ENCODE measurements at places on chromosomes 1 and 21. TPM values are rescaled to one million over a fixed set of nuclear protein-coding genes. Genes with fewer than 3 reads are reported as not detected.

- peak overlapping the region; percentile 7 for H3K27ac ChIP-seq
- H3K4me3 ChIP-seq, result peak overlapping the region; percentile 86
- H3K4me1 ChIP-seq, result peaks cover 45% of the 10 kb centered on the region
- DNase-seq, result no peak
Measured at GRCh38 chr1:39573097-39573465, 3.5 kb downstream of the PABPC4 start.

DNA sequence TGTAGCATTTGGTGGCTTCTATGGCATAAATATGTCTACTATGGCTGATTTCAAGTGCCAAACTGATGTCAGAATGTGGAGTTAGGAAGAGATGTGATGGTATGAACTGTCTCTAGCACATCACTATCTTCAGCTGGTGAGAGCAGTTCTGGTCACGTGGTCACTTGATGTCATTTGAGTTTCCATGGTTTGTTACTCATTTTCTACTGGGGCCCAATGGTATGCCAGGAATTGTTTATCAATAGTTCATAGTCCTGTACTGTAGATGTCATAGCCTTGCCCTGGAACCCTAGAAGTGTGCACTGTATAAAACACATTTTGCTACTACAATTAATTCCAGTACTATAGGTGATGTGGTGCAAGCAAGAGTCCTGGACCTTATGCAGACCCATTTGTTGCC lies 153.7 kb downstream of the PDE4B start:
- H3K27ac ChIP-seq, result no peak overlapping the region
- no peak for DNase-seq
- no peaks in the 10 kb centered on the region for H3K36me3 ChIP-seq
- H3K4me3 ChIP-seq, result no peak overlapping the region
- H3K27me3 ChIP-seq, result peaks cover 13% of the 10 kb centered on the region
- no peaks in the 10 kb centered on the region for H3K4me1 ChIP-seq

The HRNR gene
- total RNA-seq, result not detected

DNA sequence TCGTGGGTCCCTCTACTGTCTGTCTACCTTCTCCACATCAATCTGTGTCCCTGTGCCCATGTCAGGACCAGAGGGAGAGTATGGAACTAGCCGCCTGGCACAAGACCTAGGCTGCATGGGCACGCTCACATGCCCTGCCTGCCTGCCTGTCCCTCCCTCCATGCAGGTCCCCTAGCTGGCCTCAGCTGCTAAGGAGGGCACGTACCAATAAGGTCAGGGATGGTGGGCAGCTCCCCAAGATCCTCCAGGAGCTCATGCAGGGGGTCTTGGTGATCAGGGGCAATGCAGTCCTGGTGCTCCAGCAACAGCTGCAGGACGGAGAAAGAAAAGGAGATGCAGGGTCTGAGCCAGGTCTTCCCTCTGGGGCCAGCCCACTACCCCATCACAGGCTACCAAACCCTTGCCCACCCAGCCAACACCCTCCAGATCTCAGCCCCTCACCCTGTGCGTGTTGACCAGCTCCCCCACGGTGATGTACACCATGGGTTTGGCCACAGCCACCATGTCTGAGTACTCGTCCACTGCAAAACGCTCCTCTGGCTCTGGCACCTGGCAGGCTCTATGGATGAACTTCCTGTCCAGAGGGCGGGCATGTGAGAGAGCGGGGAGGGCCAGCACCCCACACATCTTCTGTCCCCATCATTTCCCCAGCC lies 33.1 kb upstream of the MEF2D start:
- H3K36me3 ChIP-seq, result peaks cover 28% of the 10 kb centered on the region
- H3K4me1 ChIP-seq, result no peaks in the 10 kb centered on the region
- no peak overlapping the region for H3K4me3 ChIP-seq
- DNase-seq, result no peak
- no peaks in the 10 kb centered on the region for H3K27me3 ChIP-seq

- H3K4me1 ChIP-seq, result peaks cover 9% of the 10 kb centered on the region
- no peak for DNase-seq
- no peaks in the 10 kb centered on the region for H3K27me3 ChIP-seq
- no peak overlapping the region for H3K27ac ChIP-seq
Measured at GRCh38 chr1:88943241-88943640, 49.2 kb downstream of the KYAT3 start.

DNA sequence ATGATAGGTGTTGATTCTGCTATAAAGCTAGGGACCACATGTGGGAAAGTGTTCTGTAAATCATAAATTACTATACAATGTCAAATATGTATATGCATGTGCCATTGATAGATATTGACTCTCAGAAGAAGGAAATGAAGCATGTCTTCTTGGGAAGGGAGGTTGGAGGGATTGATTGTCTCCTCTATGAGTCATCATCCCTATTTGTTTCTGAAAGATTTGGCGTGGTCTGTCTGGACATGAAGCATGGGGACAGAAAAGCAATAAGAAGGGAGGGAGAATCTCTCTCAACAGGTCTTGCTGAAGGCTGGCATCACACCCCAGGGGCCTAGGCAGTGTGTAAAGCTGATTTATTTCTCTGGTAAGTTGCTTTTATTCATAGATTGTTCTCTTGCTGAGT lies 98.0 kb upstream of the KCNJ6 start:
- no peak for DNase-seq
- H3K27ac ChIP-seq, result no peak overlapping the region
- peaks cover 75% of the 10 kb centered on the region for H3K27me3 ChIP-seq

DNA sequence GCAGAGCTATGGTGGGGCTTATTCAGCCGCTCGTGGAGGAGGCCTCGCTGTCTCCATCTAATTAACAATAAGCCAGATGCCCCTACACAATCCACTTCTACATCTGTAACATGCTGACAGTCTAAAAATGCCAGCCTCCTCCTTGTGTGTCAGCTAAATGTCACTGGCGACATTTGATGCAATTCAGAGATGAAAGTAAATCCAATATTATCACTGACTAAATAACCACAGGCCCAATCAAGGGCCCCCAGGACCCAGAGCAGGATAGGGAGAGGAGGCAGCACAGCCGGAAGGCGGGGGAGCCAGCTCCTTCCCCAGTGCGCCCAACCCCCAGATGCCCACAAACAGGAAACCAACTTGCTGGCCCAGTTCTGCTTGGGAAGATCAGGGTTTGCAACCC lies 76.6 kb downstream of the DMRTA2 start:
- H3K4me1 ChIP-seq, result no peaks in the 10 kb centered on the region
- no peak overlapping the region for H3K4me3 ChIP-seq
- H3K27ac ChIP-seq, result no peak overlapping the region
- peaks cover 100% of the 10 kb centered on the region for H3K27me3 ChIP-seq
- DNase-seq, result no peak
- H3K36me3 ChIP-seq, result no peaks in the 10 kb centered on the region

DNA sequence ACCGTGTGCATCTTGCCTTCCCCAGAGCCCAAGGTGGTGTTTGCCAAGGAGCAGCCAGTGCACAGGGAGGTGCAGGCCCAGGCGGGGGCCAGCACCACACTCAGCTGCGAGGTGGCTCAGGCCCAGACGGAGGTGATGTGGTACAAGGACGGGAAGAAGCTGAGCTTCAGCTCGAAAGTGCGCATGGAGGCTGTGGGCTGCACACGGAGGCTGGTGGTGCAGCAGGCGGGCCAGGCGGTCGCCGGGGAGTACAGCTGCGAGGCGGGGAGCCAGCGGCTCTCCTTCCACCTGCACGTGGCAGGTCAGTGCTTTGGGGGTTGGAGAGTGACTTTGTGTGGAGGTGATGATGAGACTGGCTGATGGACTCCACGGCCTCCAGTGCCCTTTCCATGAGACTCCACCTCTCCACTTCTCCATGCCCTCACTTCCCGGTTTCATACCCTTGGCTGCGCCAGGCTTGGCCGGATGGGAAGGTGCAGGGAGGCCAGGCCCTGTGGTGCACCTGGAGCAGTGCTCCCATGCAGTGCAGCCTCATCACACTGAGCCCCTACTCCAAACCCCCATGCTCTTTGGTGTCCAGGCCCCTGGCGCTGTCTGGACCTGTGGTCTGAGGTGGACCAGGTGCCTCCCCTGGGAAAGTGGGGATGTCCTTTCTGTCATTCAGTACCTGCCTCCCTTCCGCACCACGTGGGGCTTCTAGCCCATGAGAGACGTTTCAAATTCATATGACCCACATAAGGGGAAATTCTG lies 49.0 kb downstream of the OBSCN start:
- no peak for DNase-seq
- no peaks in the 10 kb centered on the region for H3K4me1 ChIP-seq
- H3K27me3 ChIP-seq, result no peaks in the 10 kb centered on the region
- H3K36me3 ChIP-seq, result no peaks in the 10 kb centered on the region
- no peak overlapping the region for H3K4me3 ChIP-seq

GRCh38 chr1:72137656-72138055 lies 144.7 kb downstream of the NEGR1 start:
- H3K27ac ChIP-seq, result no peak overlapping the region
- H3K4me1 ChIP-seq, result peaks cover 7% of the 10 kb centered on the region
- DNase-seq, result no peak
- no peaks in the 10 kb centered on the region for H3K27me3 ChIP-seq

The SLC9C2 gene
- not detected for total RNA-seq

- H3K4me3 ChIP-seq, result no peak overlapping the region
- no peaks in the 10 kb centered on the region for H3K36me3 ChIP-seq
- no peaks in the 10 kb centered on the region for H3K4me1 ChIP-seq
- no peak overlapping the region for H3K27ac ChIP-seq
- H3K27me3 ChIP-seq, result peaks cover 79% of the 10 kb centered on the region
Measured at GRCh38 chr1:165365341-165365740, 8.8 kb upstream of the LMX1A start.

DNA sequence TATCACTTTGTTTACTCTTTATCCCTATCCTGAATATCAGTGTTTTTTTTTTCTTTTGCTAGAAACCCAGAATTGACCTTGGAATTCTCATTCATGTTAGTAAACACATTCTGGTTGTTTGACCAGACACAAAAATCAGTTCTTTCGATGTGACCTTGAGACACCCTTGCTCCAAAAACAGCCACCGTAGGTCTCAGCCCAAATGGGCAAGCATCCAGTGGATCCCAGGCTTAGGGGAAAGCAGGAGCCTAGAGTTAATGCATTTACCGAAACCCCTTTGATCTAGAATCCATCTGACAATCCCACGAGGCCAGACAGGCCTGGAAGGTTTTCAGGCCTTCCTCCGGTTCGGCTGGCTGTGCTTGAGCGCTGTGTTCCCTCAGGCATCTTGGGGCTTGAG lies 47.6 kb downstream of the IRF2BP2 start:
- no peaks in the 10 kb centered on the region for H3K27me3 ChIP-seq
- H3K27ac ChIP-seq, result no peak overlapping the region
- no peak for DNase-seq
- peaks cover 4% of the 10 kb centered on the region for H3K36me3 ChIP-seq
- no peak overlapping the region for H3K4me3 ChIP-seq

The PLA2G2A gene
- not detected for total RNA-seq

DNA sequence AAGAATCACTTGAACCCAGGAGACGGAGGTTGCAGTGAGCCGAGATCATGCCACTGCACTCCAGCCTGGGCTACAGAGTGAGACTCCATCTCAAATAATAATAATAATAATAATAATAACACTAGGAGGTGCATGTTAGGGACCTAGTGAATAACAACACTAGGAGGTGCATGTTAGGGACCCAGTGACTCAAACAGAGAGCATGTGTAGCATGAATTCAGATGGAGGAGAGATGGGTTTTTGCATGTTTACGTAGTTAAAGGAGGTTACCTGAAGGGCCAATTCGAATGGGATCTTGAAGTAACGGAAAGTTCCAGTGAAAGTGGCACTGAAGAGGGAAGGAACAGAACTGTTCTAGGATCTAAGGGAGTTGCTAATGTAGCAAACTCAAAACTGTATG lies 7.1 kb upstream of the KCNK1 start:
- H3K36me3 ChIP-seq, result no peaks in the 10 kb centered on the region
- peaks cover 19% of the 10 kb centered on the region for H3K4me1 ChIP-seq
- H3K27ac ChIP-seq, result peak overlapping the region; percentile 25
- no peak overlapping the region for H3K4me3 ChIP-seq
- H3K27me3 ChIP-seq, result no peaks in the 10 kb centered on the region

- H3K4me3 ChIP-seq, result no peak overlapping the region
- H3K36me3 ChIP-seq, result peaks cover 5% of the 10 kb centered on the region
- no peak for DNase-seq
- H3K4me1 ChIP-seq, result peaks cover 12% of the 10 kb centered on the region
- peaks cover 40% of the 10 kb centered on the region for H3K27me3 ChIP-seq
Measured at GRCh38 chr1:156154317-156154749, 948 bp downstream of the SEMA4A start.

The PGLYRP3 gene
- not detected for total RNA-seq

- no peak overlapping the region for H3K4me3 ChIP-seq
- no peaks in the 10 kb centered on the region for H3K4me1 ChIP-seq
- no peaks in the 10 kb centered on the region for H3K36me3 ChIP-seq
- DNase-seq, result no peak
- H3K27me3 ChIP-seq, result peaks cover 32% of the 10 kb centered on the region
- H3K27ac ChIP-seq, result no peak overlapping the region
Measured at GRCh38 chr1:22689505-22689904, 21.1 kb upstream of the EPHB2 start.

The EFNA3 gene
- total RNA-seq, result 1.7 TPM

The NBPF6 gene
- total RNA-seq, result not detected

- DNase-seq, result no peak
- H3K4me3 ChIP-seq, result no peak overlapping the region
- H3K27ac ChIP-seq, result no peak overlapping the region
- no peaks in the 10 kb centered on the region for H3K27me3 ChIP-seq
Measured at GRCh38 chr1:76176000-76176399, 101.5 kb downstream of the ST6GALNAC3 start.

GRCh38 chr1:55287723-55288122 lies 72.6 kb upstream of the USP24 start:
- H3K27ac ChIP-seq, result no peak overlapping the region

The ALX3 gene
- not detected for total RNA-seq

The TRIM45 gene
- 4.3 TPM for total RNA-seq

- no peak overlapping the region for H3K4me3 ChIP-seq
- peaks cover 15% of the 10 kb centered on the region for H3K27me3 ChIP-seq
- peaks cover 10% of the 10 kb centered on the region for H3K36me3 ChIP-seq
- peaks cover 28% of the 10 kb centered on the region for H3K4me1 ChIP-seq
- no peak for DNase-seq
Measured at GRCh38 chr1:23566304-23566703, 7.0 kb upstream of the ID3 start.

The LEFTY1 gene
- total RNA-seq, result not detected

DNA sequence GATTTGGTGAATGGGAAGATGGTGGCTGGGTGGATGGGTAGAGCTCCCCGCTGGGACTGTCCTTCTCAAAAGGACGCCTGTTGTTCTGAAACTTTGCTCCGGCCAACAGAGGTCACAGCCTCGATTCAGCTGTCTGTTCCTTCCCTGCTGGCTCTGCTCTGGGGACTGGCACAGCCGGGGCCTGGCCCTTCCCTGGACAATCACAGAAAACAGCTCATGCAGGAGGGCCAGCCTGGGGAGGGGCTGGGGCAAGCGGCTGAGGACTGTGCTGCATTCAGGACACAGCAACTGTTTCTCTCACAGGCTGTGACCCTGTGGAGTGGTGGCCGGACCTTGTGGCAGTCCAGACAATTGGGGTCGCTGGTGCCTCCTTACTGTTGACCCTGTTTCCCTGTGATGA lies 110.7 kb upstream of the TMEM51 start:
- no peak overlapping the region for H3K4me3 ChIP-seq
- H3K27me3 ChIP-seq, result no peaks in the 10 kb centered on the region
- no peak overlapping the region for H3K27ac ChIP-seq
- H3K36me3 ChIP-seq, result no peaks in the 10 kb centered on the region

Data from Calu3 (cell line).